NCI-H774 (cell line): ENCODE measurements at places on chromosomes 1 and 21.

- no peak for DNase-seq
Observed at GRCh38 chr1:204289280-204289679, 70.4 kb downstream of the PLEKHA6 start.

GRCh38 chr1:18486195-18486594 is 5.5 kb downstream of the KLHDC7A start:
- DNase-seq = no peak

DNA sequence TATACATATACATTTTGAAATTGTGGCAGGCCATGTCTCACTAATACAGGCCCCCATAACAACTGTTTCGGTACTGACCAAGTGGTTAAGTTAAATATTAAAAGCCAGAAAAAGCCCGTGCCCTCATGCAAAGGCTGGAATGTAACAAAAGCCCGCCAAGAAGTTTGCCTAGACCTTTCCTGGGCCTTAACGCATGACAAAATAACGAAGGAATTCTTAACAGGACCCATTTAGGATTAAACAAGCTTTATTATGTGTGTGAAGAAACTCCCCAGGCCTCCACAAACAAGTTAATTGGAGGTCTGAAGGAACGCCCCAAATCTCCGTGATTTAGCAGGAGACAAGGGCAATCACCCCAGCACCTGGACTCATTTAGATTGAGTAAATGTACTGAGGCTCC is 42.4 kb downstream of the TNFSF4 start:
- no peak for DNase-seq

DNA sequence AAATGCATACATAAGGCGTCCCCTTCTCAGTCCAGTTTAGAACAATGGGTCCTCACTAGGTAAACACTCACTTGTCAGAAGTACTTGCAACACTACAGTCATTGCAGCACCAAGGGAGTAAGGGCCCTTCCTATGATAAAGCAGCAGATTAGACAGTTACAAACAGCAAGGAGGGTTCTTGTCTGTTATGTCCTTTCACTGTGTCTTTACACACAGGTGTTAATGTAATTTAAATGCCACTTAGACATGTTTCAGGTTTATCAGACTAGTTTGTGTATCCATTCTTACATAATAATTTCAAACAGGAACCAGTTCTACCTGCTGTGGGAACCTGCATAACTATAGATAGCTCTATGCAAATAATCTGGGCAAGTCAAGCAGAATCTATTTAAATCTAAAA is 105.6 kb upstream of the USH2A start:
- DNase-seq = peak; percentile 54

DNA sequence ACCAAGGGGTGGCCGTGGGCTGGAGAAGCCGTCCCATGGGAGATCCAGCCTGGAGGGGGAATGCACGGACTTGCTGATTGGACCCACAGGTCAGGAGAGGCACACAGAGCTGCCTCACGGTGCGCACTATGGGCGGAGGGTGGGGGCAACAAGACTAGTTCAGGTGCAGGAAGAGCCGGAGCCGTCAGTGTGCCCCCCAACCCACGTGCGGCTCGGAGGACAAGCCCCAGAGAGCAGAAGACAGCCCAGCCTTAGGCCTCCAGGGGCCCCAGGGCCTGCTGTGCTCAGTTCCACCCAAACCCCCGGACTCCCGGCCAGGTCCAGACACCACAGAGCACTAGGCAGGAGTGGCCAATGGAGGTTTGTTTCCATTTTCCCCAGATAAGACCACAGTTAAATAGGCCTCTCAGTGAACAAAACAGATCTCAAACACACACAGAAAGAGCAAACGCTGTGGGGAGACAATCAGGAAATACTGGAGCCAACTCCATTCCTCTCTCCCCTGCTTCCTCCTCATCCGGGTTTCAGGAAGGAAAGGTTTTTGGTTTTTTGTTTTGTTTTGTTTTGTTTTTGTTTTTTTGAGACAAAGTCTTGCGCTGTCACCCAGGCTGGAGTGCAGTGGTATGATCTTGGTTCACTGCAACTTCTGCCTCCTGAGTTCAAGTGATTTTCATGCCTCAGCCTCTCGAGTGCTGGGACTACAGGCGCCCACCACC is 84.2 kb downstream of the ADSS2 start:
- no peak for DNase-seq

- DNase-seq = no peak
Observed at GRCh38 chr1:224406216-224406615, 28.4 kb downstream of the WDR26 start.

DNA sequence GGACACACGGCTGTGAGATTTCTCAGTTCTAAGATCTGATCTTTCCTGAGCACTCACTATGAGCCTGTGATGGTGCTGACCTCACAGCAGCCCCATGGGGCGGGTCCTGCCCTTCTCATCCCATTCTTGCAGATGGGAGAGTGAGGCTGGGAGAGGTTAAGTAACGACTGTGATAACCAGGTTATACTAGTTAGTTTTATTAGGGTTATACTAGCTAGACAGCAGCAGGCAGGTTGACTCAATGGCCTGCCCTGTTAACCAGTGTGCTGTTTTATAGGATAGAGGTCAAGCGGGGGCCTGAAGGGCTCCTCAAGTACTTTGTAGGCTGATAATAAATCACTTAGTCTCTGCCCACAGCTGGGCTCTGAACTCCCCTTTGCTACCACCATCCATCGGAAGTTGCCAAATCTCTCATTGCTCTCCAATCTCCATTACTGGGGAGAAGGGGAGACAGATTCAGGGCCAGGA is 4.8 kb downstream of the CNTN2 start:
- DNase-seq = no peak

DNA sequence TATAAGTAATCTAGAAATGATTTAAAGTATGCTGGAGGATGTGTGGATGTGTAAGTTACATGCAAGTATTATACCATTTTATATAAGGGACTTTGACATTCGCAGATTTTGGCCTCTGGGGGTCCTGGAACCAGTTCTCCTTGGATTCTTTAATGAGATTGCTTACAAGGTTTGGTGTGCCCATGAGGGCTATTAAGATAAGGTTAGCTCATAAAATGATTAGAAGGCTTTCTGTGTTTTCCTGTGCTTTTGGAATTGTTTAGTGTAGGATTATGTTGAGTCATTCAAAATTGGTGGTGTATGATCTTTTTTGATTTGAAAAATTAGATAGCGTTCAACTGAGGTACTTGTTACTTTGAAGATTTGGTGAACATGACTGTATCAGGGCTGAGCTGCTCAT is 5.6 kb downstream of the USP25 start:
- DNase-seq = no peak

DNA sequence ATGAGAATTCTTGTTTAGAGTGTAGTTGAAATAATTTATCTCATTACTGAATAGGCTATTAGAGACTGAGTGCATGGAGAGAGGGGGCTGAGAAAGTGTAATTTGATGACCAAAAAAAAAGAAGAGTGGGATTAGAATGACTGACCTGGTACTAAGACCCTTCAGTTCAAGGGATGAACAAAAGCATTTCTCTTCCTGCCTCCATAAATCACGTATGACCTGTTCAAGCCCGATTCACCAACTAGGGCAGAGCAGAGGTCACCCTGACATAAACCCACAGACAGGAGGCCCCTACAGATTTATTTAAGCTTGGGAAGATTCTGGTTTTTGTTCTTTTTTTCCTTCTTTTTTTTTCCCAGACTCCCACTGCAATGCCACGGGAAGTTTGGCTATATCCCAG is 123.7 kb upstream of the COP1 start:
- DNase-seq = no peak

- no peak for DNase-seq
Observed at GRCh38 chr1:228058949-228059633, 23.4 kb upstream of the ARF1 start.

GRCh38 chr1:224116131-224116530 is 2.2 kb downstream of the FBXO28 start:
- peak; percentile 55 for DNase-seq

- no peak for DNase-seq
Observed at GRCh38 chr1:17405898-17406759, 33.3 kb downstream of the RCC2 start.

DNA sequence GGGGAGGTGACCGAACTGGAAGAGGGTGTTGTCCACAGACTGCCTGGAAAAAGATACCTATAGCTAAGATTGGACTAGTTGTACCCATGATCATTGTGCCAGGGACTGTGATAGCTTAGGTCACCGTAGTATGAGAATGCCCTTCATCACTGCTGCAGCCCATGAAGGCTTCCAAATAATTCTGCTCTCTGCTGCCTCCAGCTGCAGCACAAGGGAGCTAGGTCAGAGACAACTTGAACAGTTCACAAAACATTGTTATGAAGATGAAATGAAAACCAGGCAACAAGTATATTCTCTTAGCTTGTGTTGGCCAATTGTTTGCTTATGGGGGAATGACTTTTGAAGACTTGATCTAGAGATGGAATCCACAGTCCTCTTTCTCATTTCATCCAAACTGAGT is 246.7 kb downstream of the MRPL39 start:
- no peak for DNase-seq

- DNase-seq = no peak
Observed at GRCh38 chr1:208247696-208248095, 3.5 kb upstream of the PLXNA2 start.

- DNase-seq = no peak
Observed at GRCh38 chr1:24793447-24794129, 48.3 kb downstream of the CLIC4 start.

- no peak for DNase-seq
Observed at GRCh38 chr1:154835531-154836324, 34.4 kb downstream of the KCNN3 start.

- DNase-seq = no peak
Observed at GRCh38 chr1:203754455-203754864, 10.5 kb upstream of the LAX1 start.

DNA sequence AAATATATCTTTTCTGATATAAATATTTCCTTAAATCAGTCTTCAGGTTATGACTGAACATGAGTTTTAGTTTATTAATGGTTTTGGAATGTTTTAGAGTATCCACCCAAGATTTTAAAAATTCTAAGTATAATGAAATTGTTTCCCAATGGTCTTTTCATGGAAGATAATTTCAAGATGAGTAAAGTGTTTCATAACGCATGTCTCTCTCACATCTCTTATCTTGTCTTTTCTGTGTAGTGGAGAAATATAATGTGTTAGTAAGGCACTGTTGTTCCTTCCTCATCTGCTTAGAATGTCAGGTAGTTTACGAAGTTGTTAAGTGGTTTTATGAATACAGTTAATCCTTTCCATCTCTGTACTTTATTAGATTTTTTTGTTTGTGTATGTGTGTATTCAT is 49.6 kb downstream of the PLA2G4A start:
- no peak for DNase-seq

DNA sequence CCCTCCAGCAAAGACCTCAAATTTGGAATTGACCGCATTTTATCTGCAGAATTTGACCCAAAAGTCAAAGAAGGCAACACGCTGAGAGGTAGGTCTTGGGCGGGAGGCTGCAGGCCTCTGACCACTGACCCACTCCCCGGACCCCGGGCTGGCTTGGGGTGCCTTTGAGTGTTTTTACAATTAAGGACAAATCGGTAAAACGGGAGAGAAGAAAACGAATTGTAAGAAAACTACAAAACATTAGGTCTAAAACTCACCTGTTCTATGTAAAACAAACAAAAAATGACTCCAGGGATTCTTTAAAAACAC is 1.1 kb downstream of the HLX start:
- DNase-seq = no peak

GRCh38 chr1:183070234-183070922 is 47.2 kb downstream of the LAMC1 start:
- DNase-seq = no peak

GRCh38 chr1:113223546-113223945 is 150.5 kb downstream of the LRIG2 start:
- no peak for DNase-seq

DNA sequence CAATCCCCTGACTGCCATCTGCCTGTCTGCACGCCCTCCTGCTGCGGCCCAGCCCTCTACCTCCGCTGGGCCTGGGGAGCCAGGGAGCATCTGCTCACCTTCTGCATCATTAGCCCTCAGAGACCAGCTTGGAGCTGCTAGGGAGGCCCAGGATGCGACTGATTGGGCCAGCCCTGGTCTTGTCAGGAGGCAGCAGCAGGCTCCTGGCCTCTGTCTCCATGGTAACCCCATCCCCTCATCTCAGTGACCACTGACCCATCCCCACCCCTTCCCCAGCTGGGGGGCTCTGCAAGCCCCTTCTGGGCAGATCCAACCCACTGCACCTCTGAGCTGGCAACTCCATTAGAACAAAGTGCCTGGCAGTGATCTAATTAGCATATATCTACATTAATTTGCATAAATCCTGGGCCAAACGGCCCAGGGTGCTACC is 37.7 kb downstream of the NKAIN1 start:
- no peak for DNase-seq

- no peak for DNase-seq
Observed at GRCh38 chr21:16072221-16072620, 342.4 kb downstream of the USP25 start.

- no peak for DNase-seq
Observed at GRCh38 chr1:110430901-110431300, 20.0 kb upstream of the PROK1 start.

DNA sequence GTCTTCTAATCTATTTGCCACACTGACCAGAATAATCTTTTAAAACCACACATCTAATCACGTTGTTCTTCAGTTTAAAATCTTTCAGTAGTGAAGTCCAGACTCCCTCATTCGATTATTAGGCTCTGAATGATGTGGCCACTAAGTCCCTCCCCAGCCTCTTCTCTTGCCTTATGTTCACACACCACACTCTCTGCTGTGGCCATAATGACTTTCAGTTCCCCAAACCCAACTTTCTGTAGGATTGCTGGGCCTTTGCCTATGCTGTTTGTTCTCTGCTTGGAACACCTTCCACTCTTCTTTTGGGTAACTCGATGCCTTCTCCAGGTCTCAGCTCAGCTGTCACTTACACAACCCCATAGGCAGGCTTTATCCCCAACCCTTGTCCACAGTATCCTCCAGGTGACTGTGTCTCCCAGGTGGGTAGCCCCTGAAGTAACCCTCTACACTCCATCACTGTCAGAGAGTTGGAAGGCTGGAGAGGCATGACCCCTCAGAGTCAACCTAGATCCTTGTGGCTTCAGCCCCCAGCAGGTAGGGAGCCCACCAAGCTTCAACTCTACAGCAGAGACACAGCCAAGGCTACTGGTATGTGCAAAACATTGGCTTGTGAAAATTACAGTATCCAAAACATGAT is 8.4 kb upstream of the SLC37A1 start:
- no peak for DNase-seq

DNA sequence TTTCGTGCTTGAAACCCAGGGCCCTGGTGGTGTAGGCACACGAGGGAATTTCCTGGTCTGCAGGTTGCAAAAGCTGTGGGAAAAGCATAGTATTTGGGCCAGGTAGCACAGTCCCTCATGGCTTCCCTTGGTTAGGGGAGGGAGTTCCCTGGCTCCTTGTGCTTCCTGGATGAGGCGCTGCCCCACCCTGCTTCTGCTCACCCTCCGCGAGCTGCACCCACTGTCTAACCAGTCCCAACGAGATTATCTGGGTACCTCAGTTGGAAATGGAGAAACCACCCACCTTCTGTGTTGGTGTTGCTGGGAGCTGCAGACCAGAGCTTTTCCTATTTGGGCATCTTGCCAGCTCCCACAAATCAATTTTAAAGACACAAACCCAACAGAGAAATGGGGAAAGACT is 183.0 kb downstream of the PHTF1 start:
- DNase-seq = no peak

DNA sequence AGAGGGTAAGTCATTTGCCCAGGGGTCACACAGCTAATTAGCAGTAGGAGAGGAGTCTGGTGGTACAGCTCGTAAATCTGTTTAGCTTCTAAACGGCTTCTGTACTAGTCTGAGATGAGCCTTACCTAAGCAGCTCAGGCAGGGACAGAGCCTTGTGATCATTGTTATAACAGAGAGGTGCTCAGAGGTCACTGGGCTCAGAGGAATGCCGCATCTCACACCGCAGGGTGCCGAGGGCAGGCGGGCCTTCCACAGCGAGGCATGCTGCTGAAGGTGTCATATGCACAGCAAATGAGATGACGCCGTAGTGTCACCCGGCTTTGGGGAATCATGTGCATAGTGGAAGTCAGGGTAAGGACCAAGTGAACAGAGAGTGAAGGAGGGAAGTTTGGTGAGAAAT is 305.2 kb upstream of the FMN2 start:
- no peak for DNase-seq
